ENCODE measurements at places on chromosomes 5 and 9.
A peak's percentile ranks its signal among the peaks of the same experiment; 100 is the strongest.

DNA sequence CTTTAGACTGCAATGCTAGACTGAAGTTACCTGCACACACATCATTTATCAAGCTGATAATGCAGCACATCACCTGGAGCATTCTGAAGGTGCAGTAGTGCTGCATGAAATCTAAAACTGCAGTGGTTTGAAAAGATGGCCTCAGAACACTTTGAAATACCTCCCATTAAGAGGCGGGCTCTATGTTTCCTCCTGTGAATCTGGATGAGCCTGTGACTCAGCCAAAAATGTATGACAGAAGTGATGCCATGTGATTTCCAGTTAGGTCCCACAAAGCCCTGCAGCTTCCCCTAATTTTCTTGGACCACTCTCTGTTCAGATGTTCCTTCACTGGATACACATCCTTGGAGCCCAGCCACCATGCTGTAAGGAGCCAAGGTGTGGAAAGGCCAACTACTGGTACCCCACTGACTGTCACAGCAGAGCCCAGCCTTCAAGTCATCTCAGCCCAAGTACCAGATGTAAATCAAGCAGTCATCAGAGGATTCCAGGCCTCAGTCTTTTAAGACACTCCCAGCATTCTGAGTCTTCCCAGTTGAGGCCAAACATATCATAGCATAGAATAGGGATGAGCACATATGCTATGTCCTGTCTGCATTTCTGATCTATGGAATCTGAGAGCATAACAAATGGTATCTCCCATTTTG is 27.2 kb upstream of the DEPDC1B start:
- DNase-seq = no peak

DNA sequence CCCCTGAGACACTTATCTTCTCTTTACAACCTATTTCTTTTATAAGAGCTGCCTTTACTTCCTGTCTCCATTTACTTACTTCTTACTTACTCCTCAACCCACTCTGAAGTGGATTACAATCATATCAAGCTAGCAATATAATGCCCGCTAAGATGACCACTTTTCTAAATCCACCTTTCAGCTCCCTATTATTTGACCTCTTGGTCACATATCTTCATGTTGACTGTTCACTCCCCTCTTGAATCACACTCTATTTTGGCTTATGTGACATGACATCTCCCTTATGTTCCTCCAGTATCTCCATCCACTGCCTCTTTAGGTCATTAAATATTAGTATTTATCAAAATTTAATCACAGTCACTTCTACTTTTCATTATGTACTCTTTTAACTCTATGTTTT is 255.3 kb upstream of the TRPC7 start:
- DNase-seq = no peak

DNA sequence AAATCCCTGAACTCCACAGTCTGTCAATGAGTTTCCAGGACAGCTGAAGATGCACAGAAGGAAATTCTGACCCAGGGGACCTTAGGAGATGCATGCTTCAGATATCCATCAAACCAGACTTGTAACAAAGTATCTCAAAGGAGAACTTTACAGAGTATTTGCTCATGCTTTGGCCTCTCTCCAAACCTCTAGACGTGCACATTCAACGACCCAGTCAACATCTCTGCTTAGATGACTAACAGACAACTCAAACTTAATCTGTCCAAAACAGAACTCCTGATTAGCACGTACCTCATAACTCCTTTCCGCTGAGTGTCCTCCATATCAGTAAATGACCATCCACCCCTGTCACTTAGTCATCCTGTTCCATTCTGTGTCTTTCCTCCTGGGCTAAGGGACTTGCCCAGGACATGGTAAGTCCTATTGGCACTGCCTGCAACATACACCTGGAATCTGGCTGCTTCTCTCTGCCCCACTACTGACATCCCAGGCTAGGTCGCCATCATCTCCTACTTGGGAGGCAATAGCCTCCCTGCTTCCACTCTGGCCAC is 107.4 kb downstream of the LMNB1 start:
- peak; percentile 89 for DNase-seq

DNA sequence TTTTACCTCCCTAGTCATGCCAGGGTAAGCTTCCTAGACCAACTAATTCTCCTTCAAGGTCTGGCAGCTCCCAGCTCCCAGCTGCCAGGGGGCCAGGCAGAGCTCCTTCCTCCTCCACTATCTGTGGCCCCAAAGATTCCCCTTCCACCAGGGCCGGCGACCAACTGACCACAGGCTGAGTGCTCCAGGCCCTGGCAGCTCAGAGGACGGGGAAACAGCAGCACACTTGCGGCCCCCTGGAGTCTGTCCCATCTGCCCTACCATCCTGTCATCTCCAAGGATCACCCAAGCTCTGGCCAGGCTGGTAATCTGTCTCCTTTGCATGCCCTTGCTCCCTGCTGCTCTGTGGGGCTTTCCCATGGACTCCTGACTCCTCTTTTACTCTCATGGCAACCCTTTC is 31.2 kb upstream of the BASP1 start:
- DNase-seq = no peak

DNA sequence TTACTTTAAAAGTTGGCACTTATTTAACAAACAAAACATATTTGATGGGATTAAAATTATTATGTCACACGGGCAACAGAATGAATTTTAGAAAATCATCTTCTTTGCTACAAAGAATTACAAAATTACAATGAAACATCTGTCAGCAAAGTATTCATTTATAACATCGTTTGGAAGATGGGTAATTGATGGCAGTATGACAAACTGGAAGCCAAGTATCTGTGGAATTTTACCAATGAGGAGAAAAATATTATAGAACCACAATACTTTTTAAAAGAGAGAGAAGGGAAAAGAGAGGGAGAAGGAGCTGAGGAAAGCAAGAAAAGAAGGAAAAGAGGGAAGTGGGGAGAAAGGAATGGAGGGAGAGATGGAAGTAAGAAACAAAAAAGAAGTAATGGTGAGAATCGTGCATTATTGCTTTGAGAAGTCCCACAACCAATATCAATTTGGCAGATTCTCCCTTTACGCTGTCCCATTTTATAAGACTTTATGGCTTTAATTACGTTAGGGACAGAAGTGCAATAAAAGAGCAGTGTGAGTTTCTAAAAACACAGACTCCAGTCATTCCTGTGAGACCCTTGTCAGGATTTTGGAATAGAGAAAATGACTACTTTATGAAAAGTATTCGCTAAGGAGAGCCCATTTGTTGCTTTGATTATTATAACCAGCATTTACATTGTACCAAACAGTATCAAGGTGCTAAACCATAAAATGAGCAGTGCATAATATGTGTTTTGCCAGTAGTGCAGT is 76.7 kb downstream of the LURAP1L start:
- DNase-seq = no peak

GRCh38 chr9:137031904-137032640 is at the start of gene FUT7:
TSS of gene FUT7 (minus strand) at chr9:137032088. CDS start at chr9:137031991, 97 bp downstream.
- no peak for DNase-seq

GRCh38 chr5:30197662-30198061 is 995.8 kb upstream of the CDH6 start:
- DNase-seq = no peak

DNA sequence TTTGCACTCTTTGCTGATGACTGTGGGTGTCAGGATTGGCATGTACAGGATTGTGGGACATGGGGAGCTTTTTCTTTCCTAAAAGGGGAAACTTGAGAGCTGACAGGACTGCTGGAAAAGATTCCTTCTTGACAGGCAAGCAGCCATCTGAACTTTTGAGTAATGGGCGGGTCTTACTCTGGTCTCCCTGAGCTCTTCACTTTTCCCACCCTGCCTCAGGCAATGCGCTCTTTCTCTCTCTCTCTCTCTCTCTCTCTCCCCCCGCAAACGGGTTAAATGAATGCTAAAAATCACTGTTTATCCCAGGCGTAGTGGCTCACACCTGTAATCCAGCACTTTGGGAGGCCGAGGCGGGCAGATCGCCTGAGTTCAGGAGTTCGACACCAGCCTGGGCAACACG is 37.1 kb upstream of the F2RL1 start:
- DNase-seq = no peak

DNA sequence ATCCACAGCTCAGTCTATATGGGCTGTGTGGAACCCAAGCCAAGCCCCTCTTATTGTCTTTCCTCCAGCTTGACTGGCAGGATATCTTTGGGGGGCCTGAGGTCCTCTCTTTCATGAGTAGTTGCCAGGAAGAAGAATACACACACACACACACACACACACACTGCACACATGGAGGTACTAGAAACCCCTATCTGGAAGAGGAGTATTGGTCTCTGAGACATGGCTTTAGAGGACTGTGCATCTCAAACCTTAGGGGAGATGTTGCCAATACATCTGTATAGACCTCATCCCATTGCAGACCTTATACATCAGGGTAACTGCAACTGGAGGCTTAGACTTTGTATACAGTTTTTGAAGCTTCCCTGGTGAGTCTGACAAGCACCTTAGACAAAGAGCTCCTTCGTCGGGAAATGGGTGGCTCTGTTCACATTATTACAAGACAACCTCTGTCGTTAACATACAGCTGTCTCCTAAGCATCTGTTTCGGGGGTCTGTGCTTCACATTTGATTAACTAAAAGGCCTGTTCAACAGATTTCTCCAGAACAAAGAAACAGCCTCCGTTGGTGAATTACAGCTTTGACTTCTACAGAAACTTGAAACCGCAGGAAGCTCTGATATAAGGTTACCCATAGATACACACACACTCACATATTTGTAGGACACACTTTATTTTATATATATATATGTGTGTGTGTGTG is 5.5 kb upstream of the ENTREP1 start:
- DNase-seq = no peak

DNA sequence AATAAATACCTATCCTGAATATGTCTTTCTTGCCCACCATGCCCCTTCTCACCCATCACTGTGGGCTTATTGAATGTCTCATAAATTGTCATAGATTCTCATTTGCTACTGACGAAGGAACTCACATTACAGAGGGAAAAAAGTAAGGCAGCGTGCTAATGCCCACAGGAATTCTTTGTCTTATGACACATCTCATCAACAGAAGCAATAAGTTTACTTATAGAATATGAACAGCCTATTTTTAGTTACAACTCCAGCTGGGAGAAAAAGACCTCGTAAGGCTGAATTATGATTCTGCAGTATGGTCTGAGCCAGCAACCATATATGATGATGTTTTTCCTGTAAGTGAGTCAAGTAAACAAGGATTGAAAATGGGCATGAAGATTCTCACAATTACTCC is 22.4 kb upstream of the ATG10 start:
- DNase-seq = no peak

- no peak for DNase-seq
These were observed 612.1 kb upstream of the CDH6 start for GRCh38 chr5:30581198-30581935.

- peak; percentile 79 for DNase-seq
These were observed 1.1 kb upstream of the JADE2 start for GRCh38 chr5:134524272-134524825.

GRCh38 chr9:91122755-91123154 is 239.0 kb downstream of the AUH start:
- DNase-seq = no peak

DNA sequence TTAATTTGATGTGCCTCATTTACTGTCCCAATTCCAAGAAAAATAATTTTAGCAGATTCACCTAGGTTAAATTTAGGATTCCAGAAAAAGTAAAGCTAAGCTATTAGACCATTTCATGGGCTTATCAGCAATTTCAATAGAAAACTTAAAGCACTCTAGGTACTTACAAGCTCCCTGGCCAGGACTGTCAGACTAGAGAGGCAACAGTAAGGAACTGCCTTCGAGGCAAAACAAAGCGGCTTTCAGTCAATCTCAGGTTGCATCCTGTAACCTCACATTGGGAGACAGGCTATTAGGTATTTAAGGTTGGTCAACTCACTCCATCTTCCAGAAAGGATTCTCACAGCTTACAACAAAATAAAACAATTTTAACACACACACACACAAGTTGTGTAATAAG is 48.7 kb upstream of the FSD1L start:
- no peak for DNase-seq

- DNase-seq = no peak
These were observed 63.7 kb upstream of the ZNF622 start for GRCh38 chr5:16529306-16529705.

DNA sequence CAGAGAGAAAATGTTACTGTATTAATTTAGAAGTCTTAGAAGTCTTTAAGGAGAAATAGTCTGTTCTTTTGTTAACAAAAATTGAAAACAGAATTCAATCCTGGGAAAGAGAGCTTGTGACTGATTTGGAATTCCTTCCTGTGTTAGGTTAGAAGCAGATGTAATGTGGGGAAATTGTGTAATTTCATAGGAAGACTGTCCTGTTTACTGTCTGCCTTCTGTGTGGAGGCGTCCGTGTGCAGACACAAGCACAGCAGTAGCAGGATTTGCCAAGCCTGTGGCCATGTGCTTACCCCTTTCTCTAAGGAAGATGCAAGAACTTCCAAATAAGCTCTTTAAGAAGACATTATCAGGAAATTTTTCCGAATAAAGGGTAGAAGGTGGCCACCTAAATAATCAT is 36.7 kb upstream of the F2R start:
- DNase-seq = peak; percentile 40

- no peak for DNase-seq
These were observed 18.1 kb upstream of the CTNND2 start for GRCh38 chr5:11922394-11922793.

DNA sequence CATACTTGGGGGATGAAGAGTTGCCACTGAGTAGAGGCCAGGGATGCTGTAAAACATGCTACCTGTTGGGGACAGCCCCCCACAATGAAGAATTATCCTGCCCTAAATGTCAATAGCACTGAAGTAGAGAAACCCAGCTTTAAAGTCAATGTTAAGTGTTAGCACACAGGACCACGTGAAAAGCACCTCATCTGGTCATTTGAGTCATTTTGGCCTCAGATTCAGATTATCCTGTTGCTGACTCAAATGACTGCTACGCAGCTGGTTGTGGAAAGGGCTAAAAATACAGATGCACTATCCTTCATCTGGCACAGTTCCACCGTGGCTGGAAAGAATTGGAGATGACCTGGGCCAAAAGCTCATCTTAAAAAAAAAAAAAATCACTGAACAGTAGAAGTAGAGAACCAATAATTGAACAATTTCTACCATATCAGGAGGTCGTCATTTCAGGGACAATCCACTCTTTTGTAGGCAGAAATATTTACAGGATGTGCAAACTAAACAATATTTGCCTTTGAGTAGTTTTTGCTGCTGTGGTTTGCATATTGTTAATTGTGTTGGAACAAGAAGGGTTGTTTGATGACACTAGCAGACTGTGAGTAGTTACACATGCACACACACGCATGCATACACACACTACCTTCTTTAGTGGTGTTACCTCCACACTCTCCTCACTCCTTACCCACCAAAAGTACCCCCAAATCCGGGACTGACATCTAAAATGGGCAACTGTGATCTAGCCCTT is 195.3 kb upstream of the KLF9 start:
- peak; percentile 98 for DNase-seq

GRCh38 chr5:109125755-109126429 is 283.9 kb downstream of the PJA2 start:
- DNase-seq = no peak
